ENCODE measurements at places on chromosomes 3 and 15.

DNA sequence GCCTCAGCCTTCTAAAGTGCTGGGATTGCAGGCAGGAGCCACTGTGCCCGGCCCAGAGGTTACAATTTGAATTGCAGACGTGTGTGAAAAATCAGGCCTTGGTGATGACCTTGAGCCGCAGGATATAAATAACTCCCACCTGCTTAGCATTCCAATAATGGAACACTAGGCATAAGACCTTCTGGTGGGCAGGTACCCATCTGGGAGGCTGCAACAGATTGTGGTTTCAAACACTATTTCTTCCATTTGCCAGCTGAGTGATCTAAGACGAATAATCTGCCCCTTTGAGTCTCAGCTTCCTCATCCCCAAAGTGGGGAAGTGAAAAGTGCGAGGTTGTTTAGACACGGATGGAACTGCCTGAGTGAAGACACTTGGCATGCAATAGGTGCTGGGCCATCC, 47.7 kb upstream of the HERC1 start:
- DNase-seq, result no peak

DNA sequence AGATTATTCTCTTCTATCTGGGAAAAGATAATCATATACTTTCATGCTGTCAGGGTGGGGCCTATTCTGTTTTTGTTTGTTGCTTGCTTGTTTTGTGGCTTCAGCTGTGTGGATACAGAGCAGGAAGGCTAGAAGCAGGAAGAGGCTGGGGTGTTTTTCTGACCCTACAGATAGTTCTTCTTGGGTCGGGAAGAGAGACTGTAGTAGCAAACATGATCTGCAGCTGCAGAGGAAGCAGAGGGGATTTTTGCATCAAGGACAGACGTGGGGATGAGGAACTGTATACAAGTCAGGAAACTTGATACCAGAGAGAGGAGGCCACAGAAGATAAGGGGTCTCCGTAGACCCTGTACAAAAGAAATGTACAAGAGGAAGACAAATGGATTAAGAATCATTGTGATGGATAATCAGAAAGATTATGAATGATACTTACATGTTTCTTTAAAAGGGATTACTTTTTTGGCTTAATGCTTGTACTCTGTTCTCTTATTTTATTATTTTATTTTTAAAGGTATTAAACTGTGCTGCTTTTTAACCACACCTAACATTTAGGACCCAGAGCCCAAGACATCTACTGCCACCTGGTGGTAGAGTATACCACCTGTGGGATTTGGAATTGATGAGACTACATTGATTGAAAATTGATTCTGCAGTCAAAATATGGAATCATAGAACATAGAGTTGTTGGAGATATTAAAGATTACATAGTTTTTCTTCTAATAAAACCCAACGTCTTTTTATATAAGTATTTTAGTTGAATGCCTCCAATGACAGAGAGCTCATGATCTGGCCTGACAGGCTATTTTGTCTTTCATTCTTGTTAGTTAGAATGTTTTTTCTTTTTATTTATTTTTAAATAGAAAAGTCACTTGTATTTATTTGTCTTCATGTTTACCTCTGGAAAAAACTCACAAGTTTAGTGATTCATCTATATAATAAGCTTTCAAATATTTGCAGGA, 87.3 kb upstream of the ROPN1 start:
- DNase-seq, result no peak

DNA sequence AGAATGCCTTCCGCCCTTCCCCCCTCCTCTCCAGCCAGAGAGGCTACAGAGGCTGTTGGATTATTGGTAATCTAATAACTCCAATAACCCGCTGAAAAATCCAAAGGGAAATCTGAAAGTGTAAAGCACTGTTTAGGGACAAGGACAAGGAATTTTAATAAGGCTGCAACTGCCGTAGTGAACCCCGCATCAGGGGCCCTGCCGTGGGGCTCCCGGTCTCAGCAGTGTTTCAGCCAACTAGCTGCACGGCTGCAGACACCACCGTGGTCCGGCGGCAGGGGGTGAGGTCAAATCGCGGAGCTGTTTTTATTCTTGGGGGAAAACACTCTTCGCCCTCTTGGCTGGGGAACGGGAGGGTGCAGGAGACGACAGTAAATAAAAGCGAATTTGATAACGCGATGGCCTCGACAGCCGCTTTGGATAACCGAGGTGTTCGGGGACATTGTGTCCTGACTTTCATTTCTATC, 6.1 kb downstream of the BCL6 start:
- peak; percentile 60 for DNase-seq

DNA sequence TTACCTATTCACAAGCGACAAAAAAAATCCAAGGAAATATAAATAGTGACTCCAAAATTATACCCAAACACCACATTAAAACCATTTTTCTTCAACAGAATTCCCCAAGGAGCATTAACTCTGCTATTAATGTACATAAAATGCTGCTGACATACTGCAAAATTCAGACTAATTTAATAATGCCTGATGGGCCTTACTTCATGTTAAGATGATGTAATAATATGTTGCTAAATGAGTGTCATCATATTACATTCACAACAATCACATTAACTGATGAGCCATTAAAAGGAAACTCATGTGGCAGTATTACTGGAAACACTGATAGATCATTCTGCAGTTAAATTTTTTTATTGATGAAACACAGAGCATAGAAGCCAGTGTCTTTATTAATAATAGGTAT, 204.9 kb upstream of the CGNL1 start:
- DNase-seq, result no peak
